ENCODE measurements at places on chromosomes 13 and 19.

DNA sequence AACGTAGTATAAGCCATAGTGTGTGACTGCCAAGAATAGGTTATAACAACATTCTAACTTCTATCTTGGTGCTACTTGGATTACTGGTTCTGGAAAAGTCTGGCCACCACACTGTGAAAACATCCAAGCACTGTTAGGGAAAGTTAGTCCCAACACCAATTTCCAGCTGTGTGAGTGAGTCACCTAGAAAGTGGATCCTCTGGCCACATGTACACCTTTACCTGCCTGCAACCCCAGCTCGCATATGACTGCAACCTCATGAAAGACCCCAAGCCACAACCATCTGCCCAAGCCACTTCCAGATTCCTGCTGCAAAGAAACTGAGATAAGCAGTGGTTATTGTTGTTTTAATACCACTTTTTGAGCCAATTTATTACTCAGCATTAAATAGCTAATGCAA is 404.5 kb downstream of the KCTD12 start:
- DNase-seq: no peak

DNA sequence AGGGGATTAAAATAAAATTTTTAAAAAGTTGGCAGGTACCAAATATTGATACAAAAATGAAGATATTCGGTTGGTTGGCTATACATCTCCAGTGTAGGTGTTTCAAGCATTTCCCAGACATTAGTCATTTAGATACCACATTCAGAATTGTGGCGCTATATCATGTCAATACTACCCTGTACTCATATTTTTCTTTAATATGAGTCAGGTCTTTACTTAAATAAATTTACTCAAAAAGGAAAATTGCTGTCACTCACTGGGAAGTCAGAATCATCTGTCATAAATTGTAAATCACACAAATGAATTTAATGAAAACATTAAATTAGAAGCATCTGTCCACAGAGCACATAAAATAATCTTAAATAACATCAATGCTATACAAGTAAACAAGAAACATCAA is 134.2 kb downstream of the TSHZ3 start:
- DNase-seq: no peak

DNA sequence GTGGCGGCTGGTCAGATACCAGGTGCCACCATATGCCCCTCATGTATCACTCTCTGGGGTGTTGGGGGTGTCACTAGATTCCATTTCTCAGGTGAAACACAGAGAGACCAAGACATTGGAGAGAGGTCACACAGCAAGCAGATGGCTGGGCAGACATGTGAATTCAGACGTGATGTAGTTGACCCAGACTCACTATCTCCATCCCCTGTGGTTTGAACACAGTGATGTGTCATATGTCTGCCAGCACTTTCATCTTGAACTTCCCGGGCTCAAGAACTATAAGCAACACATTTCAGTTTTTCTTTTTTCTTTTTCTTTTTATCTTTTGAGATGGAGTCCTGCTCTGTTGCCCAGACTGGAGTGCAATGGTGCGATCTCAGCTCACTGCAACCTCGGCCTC is 16.1 kb upstream of the UPF1 start:
- DNase-seq: no peak

GRCh38 chr13:76527041-76527440 is 359.2 kb downstream of the KCTD12 start:
- DNase-seq: no peak

DNA sequence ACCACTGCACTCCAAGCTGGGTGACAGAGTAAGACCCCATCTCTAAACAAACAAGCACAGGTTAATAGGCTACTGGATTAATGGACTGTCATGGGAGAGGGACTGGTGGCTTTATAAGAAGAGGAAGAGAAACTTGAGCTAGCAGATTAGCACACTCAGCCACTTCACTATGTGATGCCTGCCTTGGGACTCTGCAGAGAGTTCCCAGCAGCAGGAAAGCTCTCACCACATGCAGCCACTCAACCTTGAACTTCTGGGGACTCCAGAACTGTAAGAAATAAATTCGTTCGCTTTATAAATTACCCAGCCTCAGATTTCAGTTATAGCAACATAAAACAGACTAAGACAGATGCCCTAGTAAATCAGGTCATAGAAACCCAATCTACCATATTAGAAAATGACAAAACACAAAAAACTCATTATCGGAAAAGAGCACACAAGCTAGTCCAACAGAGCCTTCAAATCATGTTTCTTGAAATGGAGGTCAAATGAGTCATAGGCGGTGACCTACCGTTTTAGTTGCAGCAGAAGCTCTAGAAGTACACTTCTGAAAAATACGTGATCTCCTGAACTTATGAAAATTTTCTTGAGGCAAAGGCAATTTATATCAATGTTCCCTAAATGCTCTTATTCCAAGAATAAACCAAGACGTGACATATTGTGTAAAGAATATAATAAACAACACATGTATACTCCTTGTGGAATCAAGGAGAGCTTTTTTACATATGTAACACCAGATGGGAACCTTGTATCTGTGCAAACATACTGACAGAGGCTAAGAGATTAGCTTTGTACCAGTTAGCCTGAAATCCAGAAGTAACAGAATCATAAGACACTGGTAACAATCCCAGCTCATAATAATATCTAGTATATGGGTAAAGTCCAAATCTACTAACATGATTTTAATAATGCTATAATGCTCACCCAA is 340.9 kb upstream of the SGCG start:
- no peak for DNase-seq

GRCh38 chr13:103431856-103432255 is 365.6 kb upstream of the SLC10A2 start:
- DNase-seq: no peak

GRCh38 chr19:45769821-45770191 is 754 bp upstream of the SIX5 start:
- DNase-seq: no peak

DNA sequence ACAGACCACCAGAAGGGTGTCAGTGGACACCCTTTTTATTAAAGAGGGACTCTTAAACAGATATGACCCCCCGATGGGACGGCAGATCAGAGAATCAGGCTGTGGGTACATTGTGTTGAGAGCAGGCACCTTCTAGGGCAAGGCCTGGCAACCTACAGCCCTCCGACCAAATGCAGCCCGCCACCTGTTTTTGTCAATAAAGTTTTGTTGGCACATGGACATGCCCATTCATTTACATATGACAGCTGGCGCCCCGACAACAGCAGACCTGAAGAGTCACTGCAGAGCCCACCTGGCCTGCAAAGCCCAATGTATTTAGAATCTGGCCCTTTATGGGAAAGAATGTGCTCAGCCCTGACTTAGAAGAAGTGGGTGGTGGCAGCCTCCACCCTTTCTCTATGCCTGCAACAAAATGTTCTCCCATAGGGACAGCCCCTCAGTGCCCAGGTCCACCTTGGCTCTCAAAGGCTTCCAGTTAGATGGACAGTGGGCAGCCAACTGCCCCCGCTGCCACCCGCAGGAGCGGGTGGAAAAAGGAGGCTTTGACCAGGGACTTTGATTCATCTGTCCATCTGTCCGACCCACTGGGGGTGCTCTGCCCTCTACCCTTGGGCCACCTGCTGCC is 184.9 kb downstream of the PTPRS start:
- no peak for DNase-seq

DNA sequence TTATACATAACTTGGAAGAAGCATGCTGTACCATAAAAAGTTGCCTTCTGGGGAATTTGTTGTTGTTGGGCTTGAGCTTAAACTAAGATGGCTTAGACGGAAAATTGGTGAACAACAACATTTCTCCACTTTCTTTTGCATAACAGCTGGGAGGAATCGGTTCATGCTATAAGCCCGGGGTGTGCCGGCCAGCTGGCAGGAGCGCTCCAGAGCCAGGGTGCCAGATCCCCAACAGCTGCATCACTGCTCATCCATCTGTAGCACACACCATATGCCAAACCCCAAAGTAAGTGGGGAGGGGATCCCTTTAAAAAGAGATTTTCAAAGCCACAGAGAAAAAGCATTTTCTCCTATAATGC is 419.5 kb upstream of the ARGLU1 start:
- DNase-seq: no peak

- DNase-seq: peak; percentile 55
These were observed at the start of gene CPT1C for GRCh38 chr19:49690656-49691242. Gene CPT1C, plus strand, starts transcription at chr19:49691116. Its CDS starts 1,137 bp downstream, at chr19:49692253.

DNA sequence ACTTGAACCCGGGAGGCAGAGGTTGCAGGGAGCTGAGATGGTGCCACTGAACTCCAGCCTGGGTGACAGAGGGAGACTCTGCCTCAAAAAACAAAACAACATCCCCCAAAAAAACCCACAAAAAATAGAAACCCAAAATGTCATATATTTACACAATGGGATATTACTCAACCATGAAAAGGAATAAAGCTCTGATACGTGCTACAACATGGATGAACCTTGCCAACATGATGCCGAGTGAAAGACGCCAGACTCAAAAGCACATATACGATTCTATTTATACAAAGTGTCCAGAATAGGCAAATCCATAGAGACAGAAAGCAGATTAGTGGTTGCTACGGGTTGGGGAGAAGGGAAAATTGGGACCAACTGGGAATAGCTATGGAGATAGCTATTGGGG is 2.1 kb upstream of the TPRX1 start:
- no peak for DNase-seq

GRCh38 chr13:29743201-29743786 is 107.1 kb downstream of the UBL3 start:
- no peak for DNase-seq

- no peak for DNase-seq
These were observed 3.4 kb upstream of the C5AR1 start for GRCh38 chr19:47306303-47306702.

DNA sequence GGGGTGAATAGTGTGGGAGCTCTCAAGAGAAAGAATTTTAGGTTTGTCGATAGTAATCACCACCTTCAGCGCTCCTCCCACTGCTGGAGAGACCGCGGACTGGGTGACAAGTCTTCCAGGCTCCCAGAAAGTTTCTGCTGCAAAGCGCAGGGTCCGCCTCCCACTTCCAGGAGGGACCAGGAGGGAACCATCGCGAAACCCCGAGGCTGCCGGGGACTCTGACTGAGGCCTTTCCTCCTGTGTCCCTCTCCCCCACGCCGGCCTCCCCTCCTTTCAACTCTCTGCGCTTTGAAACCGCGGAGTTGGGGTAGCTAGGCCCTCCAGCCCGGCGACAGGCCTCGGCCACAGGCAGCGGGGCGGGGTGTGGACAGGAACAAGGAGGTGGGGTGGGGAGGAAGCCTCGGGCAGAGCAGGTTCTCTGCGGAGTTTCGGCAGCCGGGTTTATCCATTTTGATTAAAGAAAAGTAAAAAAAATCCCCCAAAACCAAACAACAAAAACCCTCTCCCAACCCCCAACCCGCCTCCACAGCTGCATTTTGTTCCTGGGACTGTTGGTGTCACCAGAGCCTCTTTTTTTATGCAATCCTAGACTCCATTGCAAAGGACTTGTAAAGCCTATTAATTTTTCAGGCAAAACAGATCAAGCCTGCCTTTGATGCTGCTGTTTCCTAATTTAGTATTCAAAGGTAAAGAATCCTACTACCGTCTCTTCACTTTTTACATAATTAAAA is 157.2 kb downstream of the TM9SF2 start:
- DNase-seq: peak; percentile 23

- DNase-seq: no peak
These were observed 497.7 kb downstream of the MYO16 start for GRCh38 chr13:109126891-109127641.

- DNase-seq: no peak
These were observed 35.0 kb upstream of the ALOX5AP start for GRCh38 chr13:30700364-30700763.

GRCh38 chr19:42134535-42135070 is 2.4 kb upstream of the POU2F2 start:
- no peak for DNase-seq

DNA sequence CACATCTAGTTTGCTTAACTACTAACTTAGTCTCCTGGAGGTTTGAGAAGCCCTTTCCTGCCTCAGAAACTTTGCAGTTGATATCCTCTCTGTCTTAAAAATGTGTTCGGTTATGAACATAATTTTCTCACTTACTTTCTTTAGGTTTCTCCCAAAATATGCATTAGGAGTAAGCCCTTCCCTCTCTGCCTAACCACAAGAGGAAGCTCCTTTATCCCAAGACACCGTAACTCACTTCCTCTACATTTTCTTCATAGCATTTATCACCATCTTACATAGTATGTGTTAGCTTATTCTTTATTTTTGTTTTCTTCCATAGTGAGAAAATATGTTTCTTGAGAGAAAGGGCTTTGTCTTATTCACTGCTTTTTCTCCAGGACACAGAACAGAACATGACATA is 952.5 kb upstream of the ATXN8OS start:
- DNase-seq: no peak

- no peak for DNase-seq
These were observed 21.5 kb upstream of the FOSB start for GRCh38 chr19:45446295-45446694.

DNA sequence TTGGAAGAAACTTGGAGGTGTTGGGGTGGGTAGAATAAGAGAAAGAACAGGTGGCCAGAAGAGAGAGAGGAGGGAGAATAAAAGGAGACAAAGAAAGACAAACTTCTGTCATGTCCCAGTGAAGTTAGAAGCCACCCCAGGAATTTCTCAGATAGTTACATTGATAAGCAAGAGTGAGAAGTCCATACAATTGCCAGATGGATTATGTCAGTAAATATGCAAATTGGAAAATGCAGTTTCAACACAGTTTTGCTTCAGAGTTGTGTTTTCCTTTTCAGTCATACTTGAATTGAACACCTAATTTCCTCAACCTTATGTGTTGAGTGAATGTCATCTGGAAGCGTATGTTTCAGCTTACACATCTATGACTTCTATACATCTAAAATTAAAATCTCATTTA is 139.2 kb downstream of the RXFP2 start:
- no peak for DNase-seq
